OCI-M1 (cell line): ENCODE measurements at places on chromosomes 3 and 15.
A peak's percentile ranks its signal among the peaks of the same experiment; 100 is the strongest.

- no peak for DNase-seq
Observed at GRCh38 chr3:44242721-44243120, 1.0 kb downstream of the TOPAZ1 start.

DNA sequence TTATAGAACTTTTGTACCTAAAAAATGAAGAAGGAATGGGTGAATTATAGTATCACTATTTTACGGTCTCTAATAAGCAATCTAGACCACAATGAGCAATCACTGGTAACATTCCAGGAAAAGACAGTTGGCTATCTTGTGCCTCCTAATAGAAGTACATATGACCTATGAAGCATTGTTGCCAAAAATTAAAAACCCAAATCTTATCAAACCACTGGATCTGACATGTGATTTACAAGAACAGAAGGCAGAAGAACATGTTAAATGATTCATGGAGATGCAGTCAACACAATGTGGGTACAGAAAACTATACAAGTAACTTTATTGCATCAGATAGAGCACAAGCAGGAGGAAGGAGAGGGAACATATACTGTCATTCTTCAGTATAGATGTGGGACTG, 14.5 kb upstream of the HYKK start:
- DNase-seq, result peak; percentile 81

- DNase-seq, result peak; percentile 57
Observed at GRCh38 chr15:75023872-75024636, 664 bp downstream of the PPCDC start.

GRCh38 chr3:184761075-184761841, 49.4 kb upstream of the MAGEF1 start:
- DNase-seq, result no peak
